ENCODE measurements at places on chromosomes 6 and 20.

DNA sequence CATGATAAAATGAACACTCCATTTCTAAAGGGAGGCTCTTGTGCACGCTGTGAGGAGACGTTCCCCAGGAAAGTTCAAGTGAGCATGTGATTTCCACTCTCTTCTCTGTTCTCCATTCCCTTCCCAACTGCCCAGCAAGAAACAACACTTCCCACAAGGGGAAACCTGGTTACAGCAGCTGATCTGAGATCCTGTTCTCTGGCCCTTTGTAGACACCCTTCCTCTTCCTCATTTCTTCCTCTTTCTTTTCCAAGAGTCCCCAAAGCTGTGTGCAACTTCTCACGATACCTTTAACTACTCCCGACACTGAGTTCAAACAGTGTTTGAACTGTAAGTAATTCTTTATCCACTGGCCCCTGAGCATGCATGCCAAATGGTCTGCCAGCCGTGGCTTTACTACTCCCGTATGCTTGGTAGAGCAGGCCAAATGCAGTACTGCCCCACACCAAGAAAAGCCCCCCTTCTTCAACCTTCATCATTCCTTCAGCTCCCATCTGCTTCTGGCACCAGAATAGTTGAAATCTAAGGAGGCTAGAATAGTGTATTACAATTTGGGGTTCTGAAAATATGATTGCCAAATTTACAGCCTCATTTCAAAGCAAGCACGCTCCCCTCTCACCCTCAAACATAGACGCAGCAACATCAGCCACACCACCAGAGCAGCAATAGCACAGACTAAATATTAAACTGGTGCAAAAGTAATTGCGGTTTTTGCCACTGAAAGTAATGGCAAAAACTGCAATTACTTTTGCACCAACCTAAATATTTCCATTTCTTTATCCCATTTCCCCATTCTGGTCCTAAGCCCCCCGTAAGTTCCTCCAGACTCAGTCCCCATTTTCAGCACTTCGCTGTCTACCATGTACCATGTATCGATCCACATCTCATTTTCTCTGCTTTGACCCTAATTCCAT lies 4.3 kb downstream of the HLA-DMB start:
- no peak for DNase-seq

- no peak for DNase-seq
Observed at GRCh38 chr6:137015943-137016342, 28.8 kb downstream of the IL20RA start.

DNA sequence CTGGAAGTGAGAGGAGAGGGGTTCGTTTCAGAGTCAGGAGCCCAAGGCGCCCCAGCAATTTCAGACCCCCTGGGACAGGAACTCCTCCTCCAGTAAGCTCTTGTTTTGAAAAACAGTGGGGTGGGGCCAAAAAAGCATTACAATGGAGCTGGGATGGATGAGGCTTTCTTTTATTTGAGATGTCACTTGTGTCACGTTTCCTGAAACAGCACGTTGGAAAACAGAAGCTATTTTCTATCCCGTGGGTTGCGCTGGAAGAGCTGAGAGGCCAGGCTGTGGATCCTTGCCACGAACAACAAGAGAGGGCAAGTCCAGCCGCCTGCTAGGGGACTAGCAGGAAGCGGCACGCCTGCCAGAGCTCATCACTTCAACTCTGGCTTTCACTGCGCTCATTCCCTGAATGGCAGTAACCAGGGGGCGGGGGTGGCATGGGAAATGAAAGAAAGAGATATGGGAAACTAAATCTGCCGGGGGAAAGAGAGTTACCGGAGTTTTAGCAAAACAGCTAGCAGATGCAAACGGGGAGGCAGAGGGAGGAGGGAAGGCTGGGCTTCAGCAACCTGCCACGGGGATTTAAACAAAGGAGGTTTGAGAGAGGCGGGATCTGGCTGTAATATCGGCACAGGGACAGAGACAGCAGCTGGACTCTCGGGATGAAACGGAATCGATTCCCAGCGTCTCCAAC lies 34.6 kb downstream of the GCNT2 start:
- no peak for DNase-seq

GRCh38 chr20:55561259-55561658 lies 444.1 kb downstream of the CBLN4 start:
- DNase-seq = no peak

Data from activated CD4-positive, alpha-beta T cell treated with anti-CD3 and anti-CD28 coated beads for 24 hours (primary cell).